Hindlimb muscle (tissue), 1 donor: ENCODE measurements at places on chromosomes 7 and 10.

DNA sequence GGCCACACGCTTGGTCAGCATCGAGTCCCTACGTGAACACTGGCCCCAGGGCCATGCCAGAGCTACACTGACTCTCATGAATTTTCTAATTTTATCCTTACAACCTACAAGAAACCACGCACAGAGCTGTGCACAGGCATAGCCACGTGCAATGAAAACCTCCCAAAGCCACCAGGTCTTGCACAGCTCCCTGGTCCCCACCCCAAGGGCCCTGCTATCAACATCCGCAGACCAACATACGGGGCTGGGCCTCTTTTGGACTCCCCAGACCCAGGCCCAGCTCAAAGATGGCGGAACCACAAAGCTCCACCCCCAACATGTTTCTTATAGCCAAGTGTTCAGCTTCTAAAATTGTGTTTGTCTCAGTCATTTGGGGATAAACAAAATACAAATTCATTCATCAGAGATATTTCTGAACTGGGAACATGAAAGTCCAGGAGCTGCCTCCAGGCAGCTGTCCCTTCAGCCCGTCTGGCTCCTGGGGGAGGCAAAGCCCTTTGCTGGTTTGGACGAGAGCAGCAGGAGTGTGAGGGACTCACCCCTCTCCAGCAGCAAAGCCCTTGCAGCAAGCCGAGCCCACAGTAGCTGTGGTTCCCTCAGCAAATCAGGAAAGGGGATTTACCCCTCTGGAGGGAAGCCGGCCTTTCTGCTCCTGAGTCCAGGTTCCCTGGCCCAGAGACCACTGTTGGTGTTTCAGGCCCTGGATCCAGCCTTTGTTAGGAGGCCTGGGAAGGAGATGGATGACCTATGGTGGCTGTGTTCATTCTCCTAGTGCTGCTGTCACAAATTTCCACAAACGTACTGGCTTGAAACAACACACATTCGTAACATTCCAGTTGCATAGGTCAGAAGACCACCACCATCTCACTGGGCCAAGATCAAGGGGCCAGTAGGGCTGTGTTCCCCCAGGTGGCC lies 75.1 kb downstream of the OAT start:
- no peak for DNase-seq

- no peak for DNase-seq
Observed at GRCh38 chr10:37747081-37747480, 110.3 kb downstream of the ZNF248 start.

DNA sequence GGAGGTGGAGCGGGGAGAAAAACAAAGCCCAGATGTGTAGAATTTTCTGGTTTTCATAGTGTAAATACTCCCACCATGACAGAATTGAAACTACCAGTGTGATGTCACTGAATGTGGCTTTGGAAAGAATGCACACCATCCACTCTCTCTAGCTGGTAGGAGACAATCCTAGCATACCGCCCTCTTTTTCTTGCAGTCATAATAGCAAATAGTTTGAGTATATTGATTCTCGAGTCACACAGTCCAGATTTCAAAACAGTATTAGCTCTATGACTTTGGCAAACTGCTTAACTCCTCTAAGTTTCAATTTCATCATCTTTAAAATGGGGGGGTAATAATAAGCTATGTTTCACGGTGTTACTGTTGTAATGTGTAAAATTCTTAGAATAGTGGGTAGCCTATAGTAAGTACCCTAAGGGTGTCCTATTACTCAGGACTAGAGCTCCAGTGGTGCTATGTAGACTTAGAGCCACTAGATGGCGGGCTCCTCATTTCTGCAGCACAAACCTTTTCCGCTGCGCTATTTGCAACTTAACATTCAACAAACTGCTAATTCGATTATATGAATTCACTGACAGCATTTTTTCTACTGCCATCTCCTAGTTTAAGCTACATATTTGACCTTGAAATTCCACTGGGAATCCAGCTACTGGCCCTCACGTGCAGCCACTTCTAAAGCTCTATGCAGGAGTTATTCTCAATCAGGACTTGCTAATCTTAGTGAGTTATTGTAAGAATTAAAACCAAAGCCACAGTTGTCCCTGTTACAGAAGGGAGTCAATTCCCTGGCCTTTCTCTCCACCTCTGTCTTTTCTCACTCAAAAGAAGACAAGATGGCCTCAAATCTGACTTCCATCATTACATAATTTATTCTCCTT lies 18.7 kb downstream of the TAS2R40 start:
- peak; percentile 77 for DNase-seq

- DNase-seq: no peak
Observed at GRCh38 chr7:16233517-16233916, 187.8 kb downstream of the CRPPA start.

GRCh38 chr7:115023219-115023618 lies 101.3 kb downstream of the MDFIC start:
- DNase-seq: no peak

- no peak for DNase-seq
Observed at GRCh38 chr10:86773498-86773897, 17.1 kb downstream of the BMPR1A start.

DNA sequence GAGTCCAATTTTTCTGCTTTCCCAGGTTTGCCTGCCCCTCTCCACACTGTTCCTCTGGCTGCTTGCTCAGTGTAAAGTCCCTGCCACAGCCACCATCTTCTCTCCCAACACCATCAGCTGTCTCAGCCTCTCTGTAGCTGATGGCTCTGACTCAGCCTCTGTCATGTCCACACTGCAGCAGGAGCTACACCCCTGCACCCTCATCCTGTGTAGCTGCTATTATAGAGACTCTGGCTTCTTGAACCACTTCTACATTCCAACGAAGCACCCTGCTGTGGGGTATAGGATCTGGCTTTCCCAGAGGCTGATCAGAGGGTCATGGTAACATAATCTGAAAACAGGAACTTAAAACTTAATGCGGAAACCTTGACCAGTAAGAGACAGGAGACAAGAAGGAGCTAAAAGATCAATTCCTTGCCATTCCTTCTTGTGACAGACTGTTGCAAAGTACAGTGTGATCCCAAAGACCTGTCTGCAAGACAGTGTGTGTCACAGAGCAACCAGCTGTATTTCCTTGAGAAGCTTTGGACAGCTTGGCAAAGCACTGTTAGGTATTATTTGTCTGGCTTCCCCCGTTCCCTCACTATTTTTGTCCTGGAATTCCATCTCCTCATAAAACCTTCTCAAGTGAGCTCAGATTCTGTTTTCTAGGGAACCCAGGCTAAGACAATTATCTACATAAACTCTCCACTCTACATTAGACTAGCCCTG lies 42.3 kb downstream of the NRCAM start:
- DNase-seq: no peak

DNA sequence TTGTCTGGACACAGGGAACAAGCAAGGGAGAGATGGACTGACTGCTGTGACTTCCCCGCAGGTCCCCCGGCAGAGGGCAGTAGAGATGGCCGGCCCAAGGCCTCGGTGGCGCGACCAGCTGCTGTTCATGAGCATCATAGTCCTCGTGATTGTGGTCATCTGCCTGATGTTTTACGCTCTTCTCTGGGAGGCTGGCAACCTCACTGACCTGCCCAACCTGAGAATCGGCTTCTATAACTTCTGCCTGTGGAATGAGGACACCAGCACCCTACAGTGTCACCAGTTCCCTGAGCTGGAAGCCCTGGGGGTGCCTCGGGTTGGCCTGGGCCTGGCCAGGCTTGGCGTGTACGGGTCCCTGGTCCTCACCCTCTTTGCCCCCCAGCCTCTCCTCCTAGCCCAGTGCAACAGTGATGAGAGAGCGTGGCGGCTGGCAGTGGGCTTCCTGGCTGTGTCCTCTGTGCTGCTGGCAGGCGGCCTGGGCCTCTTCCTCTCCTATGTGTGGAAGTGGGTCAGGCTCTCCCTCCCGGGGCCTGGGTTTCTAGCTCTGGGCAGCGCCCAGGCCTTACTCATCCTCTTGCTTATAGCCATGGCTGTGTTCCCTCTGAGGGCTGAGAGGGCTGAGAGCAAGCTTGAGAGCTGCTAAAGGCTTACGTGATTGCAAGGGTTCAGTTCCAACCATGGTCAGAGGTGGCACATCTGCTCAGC lies 6.0 kb downstream of the CYREN start:
- DNase-seq: no peak

DNA sequence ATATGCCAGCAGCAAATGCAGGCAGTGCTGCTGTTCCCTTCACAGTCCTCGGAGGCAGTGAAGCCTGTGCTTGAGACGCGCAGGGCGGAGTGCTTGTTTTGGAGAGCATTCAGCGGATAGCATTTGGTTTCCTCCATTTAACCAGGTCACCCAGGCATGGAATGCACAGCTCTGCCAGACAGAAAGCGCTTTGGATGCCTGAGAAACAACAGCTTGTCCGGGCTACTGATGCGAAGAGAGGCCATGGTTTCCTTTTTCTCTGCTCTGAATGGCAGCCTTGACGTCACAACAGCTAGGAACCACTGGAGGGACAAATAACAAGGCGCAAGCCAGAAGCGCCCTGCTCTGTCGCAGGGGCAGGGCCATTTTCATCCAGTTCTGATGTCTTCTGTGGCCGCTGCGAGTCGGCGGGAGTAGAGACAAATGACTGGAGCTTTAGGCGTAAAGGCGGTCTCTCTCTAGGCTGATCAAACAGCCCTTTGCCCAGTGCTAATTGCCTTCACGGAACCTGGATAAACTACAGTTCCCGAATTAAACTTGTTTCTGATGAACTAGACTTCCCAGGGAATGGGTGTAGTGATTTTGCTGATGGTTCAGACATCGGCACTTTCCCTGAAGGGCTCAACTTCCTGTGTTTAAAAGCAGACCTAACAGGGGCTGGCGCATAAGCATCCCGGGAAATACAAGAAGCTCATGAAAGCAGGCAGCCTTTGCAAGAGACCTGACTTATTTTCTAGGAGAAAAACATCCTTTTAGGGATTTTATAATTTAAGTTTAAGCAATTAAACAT lies 187.6 kb upstream of the KLF14 start:
- peak; percentile 49 for DNase-seq

DNA sequence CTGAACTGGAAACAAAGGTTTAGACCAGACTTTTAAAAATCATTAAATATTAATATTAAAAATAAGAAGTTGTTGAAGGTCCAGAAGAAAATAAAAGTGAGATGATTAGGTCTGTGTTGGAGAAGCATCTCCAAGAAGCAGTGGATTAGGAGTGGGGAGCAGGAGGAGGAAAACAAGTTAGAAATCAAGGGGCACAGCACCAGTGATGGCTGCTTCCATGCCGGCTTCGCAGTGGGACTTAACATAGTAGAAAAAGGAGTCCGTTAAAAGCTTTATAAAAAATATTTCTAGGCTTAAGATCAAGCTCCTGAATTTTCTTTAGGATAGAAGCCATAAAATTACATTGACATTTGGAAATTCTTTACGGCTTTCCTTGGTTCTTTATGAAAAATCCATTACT lies 95.8 kb downstream of the CDC14C start:
- no peak for DNase-seq

GRCh38 chr10:105154736-105155135 lies 513.6 kb downstream of the SORCS3 start:
- DNase-seq: no peak

DNA sequence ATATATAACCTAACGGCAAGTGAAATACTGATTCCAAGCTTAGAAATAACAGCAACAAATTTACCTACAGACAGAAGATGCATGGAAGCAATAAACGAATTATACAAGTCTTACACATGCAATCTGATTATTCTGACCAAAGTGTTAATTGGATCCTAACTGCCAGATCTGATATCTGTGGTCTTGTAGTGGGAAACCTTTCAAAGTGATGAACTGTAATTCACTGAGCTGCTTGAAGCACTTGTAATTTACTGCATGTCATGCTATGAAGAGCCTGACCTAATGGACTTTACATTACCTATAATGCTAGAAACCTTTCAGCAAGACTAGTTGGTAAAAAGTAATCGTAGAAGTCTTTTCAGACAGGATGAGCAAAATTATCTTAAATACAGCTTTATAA lies 205.6 kb downstream of the FOXP2 start:
- no peak for DNase-seq

DNA sequence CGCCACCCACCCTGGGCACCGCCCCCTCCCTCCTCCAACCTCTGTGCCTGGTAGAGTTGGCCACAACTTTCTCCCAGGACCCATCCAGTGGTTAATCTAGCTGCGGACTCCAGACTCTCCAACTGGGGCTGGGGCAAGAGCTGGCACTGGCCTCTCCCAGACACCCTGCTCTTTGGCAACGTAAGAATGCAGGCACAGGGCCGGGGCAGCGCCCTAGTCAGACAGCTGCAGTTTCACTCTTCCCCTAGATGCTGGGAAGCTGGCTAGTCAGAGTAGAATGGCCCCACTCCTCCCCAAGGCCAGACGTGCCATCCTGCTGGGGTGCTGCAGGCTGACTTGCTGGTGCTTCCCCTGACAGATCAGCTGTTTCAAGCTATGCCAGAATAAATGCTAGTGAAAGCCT lies 22.1 kb downstream of the HSPA12A start:
- DNase-seq: no peak

GRCh38 chr10:105843786-105844185 lies 1202.7 kb downstream of the SORCS3 start:
- no peak for DNase-seq

DNA sequence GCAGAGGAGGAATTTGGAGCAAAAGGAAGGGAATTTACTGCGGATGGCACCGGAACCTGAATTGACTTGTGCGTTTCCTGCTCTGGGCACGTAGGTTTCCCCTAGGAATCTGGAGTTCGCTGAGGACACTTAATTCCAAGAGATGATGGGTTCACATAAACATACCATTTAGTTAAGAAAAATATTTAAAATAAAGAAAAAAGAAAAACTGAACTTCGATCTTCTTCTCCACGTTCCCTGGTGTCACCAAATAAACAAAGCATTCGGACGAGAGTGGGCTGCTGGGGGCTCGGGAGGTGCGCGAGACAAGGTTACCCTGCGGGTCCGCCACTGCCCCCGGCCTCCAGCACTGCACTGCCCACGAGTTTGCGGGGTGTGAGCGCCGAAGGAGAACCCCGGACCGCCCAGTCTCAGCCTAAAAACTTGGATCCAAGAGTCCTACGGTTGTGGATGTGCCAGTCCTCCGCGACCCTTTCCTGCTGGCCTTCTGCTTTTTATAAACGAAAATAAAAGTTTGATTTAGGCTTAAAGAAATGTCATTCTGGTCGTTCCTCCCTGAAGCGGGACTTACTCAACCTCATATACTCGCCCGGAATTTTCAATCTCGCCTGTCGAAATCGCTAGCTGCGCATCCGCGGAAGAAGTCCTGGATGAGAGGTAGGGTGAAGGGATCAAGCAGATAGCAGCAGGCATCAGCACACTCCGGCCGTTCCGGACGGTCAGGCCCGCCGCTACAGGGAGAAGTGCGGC lies 30.3 kb downstream of the SKIDA1 start:
- DNase-seq: no peak

- no peak for DNase-seq
Observed at GRCh38 chr7:34507191-34507590, 150.8 kb upstream of the NPSR1 start.

GRCh38 chr7:47419471-47419870 lies 162.4 kb downstream of the TNS3 start:
- DNase-seq: no peak

- DNase-seq: peak; percentile 61
Observed at GRCh38 chr7:191105-191980, 1.0 kb upstream of the FAM20C start.

- no peak for DNase-seq
Observed at GRCh38 chr7:70660154-70660818, 471.7 kb upstream of the GALNT17 start.
